Pancreas (tissue), 10 donors: ENCODE measurements at places on chromosomes 2 and 18. TPM values are rescaled to one million over a fixed set of nuclear protein-coding genes. Genes with fewer than 3 reads are reported as not detected.

DNA sequence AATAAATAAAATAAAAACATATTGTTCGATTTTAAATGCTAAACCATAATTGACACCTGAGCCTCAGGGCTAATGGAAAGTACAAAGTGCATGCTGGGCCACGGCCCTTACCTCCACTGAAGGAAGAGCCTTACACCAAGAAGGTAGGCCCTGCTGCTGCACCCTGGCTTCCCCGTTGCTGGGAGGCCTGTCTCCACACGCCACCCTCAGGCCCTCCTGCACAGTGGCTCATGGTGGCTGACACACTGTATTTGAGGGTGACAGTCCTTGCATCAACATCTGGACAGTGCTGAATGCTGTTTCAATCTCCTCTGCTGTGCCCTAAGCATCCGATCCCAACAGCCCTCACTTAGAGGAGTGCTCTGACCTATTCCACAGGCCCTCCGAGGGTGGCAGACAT lies 39.3 kb upstream of the EDAR start:
- DNase-seq, result no peak

GRCh38 chr2:97730245-97730644 lies 16.9 kb downstream of the ZAP70 start:
- no peak for DNase-seq

GRCh38 chr2:20231159-20231558 lies 6.2 kb upstream of the SDC1 start:
- no peak for DNase-seq

DNA sequence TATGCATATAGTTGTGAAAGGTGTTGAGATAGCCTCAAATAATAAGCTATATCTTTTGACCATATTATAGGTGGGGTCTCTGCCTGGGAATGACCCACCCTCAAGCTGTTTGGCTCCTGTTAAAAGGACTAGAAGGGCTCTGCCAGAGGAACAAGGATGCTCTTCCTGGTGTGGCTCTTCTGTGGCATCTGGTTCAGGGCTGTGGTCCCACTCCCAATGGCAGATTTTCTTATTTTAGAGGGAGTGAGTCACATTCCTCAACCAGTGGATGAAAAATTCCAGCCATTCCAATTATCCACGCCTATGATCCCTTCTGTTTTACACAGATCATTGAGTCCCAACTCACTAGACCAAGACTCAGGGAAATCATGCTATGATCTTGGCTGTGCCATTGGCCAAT lies 119.9 kb downstream of the PARD3B start:
- no peak for DNase-seq

GRCh38 chr2:239545741-239546392 lies 145.0 kb upstream of the HDAC4 start:
- DNase-seq, result no peak

- peak; percentile 75 for DNase-seq
Measured at GRCh38 chr18:13440277-13441248, 222.0 kb downstream of the LDLRAD4 start.

DNA sequence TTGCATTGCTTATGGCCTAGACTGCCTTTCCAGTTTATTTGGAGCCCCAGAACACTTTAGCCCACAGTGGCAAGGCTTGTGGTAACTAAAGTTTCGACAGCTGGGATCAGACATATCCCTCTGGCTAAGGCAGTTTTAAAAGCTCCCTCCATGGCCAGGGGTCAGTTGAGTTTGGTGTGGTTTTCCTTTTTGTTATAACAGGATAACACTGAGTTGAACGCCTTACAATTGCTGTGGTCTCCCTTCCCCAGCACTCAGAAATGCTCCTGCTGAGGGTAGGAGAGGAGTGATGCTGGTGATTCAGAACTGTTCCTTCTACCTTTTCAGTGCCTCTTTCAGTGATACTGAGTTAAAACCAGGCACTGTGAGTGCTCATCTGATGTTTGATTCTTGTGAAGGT lies 182.6 kb downstream of the GULP1 start:
- DNase-seq, result no peak

DNA sequence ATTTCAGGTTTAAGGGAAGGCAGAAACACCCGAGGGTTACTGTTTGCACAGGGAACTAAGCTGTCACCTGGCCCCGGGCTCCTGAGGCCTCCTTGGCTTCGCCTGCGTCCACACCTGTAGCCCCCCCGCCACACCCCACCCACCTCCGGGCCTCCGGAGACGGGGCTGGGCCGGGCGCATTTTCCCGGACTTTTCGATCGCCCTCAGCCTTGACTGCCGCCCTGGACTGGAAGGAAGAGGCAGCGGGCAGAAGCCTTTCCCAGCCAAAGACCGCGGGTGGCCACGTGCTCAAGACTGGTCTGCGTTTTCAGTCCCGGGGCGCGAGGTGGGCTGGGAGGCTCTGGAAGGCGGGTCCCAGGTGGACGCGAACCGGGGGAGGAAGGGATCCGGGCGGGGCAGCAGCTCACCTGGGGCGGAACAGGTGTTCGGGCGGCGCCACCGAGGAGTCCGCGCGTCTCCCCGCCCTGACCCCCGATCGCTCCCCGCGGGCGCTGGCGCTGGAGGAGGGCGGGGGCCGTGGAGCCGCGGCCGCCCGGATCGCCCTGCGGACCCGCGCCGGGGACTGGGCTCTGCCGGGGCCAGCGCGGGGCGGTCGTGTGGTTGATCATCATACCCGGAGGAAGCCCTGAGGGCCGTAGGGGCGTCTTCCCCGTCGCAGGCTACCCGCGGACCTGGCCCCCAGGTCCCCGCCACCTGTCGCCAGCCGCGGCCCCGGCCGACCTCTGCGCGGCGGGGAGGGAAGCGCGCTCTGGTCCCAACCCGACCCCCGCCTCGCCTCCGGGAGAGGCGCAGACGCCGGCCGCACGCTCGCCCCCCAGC lies 3.2 kb downstream of the ID2 start:
- DNase-seq, result peak; percentile 52

DNA sequence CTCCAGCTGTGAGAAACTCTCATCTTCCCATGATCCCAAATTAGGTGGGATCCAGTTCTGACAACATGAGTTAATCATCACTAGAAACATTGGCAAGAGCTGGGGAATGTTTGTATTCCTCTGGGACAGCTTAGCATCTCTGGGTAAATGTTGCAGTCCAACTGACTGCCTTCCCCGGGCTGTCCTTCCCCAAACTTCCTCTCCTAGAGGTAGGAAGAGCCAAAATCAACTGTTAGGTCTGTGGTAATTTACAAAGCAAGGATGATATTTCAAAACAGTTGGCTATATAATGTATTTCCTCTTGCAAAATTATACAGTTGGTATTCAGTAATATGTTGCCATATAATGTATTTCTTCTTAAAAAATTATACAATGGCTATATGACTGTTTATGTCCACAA lies 148.5 kb downstream of the MGAT5 start:
- DNase-seq, result no peak

FER1L5 gene
- total RNA-seq, result 0.93 TPM

IFIH1 gene
- total RNA-seq, result 12.1 TPM

RNPEPL1 gene
- total RNA-seq, result 37.1 TPM

AKAIN1 gene
- total RNA-seq, result not detected

PAX3 gene
- not detected for total RNA-seq

SERPINB3 gene
- not detected for total RNA-seq

REG3G gene
- total RNA-seq, result 910 TPM

BCL11A gene
- total RNA-seq, result 16.1 TPM

CNRIP1 gene
- total RNA-seq, result 0.85 TPM

ALK gene
- 0.06 TPM for total RNA-seq

TUBB8B gene
- total RNA-seq, result 0.35 TPM

UGT1A4 gene
- not detected for total RNA-seq

C18orf54 gene
- total RNA-seq, result 0.40 TPM
